Gastroesophageal sphincter (tissue), 4 donors: ENCODE measurements at places on chromosomes 12 and 14. TPM values are rescaled to one million over a fixed set of nuclear protein-coding genes. Genes with fewer than 3 reads are reported as not detected.

The EPYC gene
- not detected for total RNA-seq

The FGD4 gene
- total RNA-seq: 36.9 TPM

The MUCL1 gene
- not detected for total RNA-seq

The LAG3 gene
- total RNA-seq: 1.2 TPM

The SERPINA10 gene
- total RNA-seq: not detected

The PTHLH gene
- 1.0 TPM for total RNA-seq

The CLEC4D gene
- 1.0 TPM for total RNA-seq

The SLC6A13 gene
- not detected for total RNA-seq

The COL2A1 gene
- not detected for total RNA-seq

The SAMD15 gene
- total RNA-seq: 1.4 TPM
